ENCODE measurements at places on chromosomes 5 and 9.
A peak's percentile ranks its signal among the peaks of the same experiment; 100 is the strongest.

DNA sequence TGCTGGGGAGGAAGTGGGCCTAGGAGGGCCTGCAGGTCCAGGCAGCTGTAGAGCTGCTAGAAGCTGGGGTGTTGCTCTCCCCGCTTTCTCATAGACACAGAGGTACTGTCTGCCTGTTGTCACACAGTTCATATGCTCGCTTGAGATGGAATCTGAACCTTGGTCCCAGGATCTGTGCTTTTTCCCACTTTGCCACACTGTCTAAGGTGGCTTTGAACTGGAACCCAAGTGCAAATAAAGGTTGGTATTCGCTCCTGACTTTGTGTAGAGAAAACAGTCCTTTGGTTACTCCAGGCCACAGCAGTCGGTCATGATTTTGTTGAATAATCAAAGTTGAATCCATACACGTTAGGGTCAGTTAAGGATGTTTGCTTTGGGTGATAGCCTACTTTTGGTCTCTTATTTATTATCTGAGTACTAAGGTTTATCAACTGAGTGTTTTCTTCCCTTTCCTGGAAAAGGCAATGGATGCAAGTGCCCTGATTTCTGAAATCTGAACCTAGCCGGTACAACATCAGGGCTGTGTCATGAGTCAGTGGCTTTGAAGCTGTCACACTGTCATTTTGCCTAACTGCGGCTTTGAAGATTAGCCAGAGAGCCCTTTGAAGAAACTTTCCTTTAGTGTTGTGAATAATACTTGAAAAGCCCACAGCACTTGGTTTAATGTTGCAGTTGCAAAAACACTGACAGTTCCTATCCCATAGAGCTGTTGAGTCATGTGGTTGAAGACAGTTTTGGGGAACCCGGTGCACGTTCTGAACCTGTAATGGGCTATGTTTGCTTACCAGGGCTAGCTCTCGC, 41.3 kb downstream of the HABP4 start:
- no peak for DNase-seq

DNA sequence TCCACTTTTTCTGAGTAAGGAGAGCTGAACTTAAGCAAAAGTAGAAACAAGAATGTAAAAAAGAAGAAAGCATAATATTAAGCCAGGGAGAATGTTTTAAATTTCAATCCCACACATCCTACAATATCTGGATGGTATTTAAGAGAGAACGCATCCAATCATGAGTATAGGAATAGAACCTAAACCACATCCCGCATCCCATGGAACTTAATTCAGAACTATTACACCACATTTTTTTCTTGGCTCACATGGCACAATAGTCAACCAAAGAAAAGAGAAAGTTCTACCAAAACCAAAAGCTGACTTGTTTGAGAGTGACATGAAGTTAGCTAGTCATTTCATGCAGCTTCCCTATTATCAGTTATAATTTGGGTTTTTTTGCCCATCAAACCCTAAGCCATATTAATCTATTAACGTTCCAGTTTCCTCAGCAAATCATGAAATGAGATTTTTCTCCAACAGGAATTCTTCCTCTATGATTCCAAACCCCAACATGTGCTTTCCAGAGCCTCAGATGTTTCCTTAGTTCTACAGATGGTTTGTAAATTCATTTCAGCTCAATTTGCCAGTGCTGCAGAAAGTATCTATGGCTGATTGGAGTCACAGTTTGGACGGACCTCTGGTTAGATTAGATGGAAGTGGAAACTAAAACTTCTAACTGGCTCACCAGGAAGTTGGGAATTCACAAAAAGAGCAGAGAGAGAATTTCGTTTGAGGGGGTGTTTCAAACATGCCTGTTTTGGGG, 22.5 kb downstream of the ADAMTSL1 start:
- DNase-seq: no peak

GRCh38 chr5:132951897-132952296, 11.5 kb downstream of the AFF4 start:
- no peak for DNase-seq

DNA sequence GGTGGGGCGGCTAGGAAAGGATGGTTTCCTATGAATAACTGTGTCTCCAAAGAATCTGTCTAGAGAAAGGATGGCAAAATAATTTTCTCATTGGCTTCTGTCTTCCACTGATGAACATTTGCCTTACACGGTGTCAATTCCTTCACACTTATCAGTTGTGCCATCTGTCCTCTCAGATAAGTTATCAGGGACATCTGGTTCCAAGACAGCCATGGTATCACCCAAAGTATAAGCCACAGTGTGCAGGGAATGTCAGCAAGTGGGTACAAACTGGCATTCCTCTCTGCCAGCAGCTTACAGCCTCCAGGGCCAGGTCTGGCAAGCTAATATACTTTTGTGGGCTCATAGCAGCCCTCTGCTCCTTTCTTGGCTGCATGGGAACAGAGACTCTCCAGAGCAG, 1092.0 kb downstream of the EFNA5 start:
- no peak for DNase-seq

- DNase-seq: no peak
Observed at GRCh38 chr5:34886392-34887119, 28.7 kb downstream of the RAD1 start.

GRCh38 chr5:82855893-82856550, 221.2 kb downstream of the TMEM167A start:
- DNase-seq: no peak

- DNase-seq: no peak
Observed at GRCh38 chr5:144503123-144503522, 332.4 kb downstream of the KCTD16 start.

DNA sequence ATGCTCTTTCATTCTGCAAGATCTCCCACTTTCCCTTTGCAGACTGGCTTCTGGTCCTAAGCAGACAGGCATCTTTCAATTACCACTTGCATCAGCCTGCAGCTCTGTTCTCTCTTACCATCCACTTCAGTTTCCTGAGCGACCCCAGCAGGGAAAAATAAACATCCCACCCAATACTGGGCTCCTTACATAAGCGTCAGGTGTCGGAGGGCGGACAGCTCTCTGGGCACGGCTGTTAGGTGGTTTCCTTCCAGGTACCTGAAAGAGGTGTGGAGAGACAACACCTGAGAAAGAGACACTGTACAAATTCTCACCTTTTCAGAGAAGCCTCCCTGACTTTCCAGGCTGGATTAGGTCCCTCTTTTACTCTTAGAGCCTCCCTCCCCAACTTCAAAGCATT, 145.1 kb upstream of the PANK3 start:
- DNase-seq: no peak

DNA sequence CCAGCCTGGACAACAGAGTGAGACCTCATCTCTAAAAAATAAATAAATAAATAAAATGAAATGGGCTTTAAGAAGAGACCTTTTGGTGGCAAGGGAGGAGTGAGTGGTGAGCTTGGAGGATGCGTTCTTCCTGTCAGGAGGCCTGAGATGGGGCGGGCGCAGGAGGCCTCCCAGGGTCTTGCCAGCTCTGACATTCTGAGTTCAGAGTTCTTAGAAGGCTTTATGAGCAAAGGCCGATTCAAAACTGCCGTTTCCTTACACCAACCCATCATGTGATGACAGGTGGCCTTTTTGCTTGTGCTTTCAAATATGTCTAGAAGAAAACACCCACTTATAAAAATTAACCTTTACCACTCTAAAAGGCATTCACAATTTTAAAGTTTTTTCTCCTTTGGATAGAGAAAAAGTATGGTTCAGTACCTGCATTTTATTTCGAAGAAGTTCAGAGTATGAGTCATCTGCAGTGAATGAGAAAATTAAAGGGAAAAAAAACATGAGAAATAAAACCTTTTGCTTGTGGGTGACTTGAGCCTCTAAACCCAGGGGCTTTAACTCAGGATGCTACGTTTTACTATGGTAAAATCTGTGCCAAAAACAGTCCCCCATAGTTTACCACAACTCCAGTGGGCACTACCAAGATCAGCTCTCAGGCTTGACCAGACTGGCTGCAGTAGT, 157.4 kb upstream of the OTULINL start:
- DNase-seq: no peak

DNA sequence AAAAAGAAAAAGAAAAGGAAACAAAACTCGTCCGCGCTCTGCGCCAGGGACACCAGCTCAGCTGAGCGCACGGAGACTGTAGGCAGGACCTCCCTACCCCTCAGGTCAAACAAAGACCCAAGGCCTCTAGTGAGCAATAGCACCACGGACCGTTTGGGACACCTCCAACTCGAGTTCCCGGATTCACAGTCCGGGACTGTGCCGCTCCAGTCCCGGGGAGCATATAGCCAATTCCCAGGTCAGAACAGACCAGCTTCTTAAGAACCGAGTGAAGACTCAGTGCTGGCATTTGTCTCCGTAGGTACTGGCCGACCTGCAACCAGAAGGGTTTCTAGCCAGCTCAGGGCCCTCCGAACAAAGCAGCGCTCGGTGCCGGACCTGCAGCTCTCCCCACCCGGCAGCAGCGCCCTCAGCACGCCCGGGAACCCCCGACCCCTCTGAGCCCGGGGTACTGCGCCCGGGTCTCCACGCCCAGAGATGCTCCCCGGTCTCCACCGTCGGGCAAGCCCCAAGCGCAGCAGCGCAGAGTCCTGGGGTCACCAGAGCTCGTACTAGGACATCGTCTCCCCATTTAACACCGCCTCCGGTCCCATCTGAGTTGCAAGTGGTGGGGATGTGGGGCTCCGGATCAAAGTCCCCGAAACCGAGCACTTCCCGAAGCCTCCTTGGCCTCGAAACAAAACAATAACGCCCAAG, 591 bp downstream of the ABCA1 start:
- peak; percentile 76 for DNase-seq

- DNase-seq: no peak
Observed at GRCh38 chr5:74177961-74178360, 462.6 kb downstream of the ENC1 start.

- no peak for DNase-seq
Observed at GRCh38 chr9:96088510-96088909, 213.0 kb downstream of the ERCC6L2 start.

DNA sequence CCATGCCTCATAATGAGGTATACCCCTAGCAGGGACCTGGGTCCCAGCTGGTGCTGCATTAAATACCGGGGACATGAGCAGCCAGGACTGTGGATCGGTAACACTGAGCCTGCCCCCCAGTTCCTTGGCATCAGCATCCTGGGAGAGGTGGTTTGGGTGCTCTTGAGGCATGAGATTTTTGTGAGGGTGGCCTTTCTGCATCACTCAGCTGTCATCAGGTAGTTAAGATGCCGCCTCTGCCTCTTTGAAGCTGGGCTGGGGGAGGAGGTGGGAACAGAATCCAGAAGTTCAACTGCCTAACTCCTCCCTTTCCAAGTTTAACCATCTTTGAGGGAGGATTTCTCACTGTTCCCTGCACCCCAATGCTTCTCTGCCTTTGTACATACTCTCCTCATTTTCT, 112.7 kb downstream of the PDZD2 start:
- DNase-seq: no peak

DNA sequence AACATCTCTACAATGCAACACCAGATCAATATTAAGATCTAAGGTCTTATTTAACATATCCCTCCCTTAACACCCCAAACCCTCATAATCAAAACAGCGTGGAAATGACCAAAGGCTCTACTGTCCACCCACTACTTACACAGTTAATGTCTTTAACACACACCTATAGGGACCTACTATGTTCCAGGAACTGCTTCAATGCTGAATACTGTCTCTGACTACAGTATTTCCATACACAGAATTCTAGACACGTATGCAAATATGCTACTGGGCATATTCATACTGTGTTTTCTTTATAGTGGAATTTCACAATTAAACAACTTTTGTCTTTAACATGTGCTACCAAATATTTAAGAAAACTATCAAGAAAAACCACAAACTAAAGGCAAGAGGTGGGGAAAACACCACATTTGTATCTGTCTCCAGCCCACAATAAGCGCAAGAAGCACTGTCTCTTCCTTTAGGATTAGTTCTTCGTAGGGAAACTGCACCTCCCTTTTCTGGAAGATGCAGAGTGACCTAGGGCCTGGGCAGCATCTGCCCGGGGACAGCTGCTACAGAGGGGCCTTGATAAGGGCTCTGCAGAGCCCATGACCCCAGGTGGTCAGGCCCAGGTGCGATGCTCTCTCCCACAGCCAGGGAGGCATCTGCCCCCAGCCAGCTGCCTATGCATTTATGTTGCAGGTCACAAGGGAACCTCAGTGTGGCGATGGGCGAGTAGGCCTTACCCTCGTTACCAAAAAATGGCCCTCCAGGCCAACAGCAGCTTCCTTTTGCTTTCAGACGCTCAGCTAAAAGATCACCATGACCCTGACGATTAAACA, 55.2 kb downstream of the PSMB7 start:
- no peak for DNase-seq

DNA sequence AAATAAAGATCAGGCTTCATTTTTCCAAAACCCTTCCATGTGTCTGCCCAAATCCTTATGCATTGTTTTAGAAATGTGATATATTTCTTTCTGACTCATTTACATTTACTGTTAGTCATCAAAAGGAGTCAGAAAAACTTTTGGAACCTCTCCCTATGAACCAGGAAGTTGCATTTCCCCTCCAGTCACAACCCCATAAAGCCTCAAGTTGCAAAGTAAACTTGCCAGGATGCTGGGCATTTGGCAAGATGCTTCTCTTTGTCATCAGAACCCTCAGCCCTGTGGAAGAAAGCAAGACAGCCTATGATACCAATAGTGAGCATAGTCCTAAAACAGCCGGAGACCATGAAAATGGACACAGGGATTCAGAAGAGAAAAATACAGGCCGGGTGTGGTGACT, 84.2 kb downstream of the MUSK start:
- DNase-seq: no peak

DNA sequence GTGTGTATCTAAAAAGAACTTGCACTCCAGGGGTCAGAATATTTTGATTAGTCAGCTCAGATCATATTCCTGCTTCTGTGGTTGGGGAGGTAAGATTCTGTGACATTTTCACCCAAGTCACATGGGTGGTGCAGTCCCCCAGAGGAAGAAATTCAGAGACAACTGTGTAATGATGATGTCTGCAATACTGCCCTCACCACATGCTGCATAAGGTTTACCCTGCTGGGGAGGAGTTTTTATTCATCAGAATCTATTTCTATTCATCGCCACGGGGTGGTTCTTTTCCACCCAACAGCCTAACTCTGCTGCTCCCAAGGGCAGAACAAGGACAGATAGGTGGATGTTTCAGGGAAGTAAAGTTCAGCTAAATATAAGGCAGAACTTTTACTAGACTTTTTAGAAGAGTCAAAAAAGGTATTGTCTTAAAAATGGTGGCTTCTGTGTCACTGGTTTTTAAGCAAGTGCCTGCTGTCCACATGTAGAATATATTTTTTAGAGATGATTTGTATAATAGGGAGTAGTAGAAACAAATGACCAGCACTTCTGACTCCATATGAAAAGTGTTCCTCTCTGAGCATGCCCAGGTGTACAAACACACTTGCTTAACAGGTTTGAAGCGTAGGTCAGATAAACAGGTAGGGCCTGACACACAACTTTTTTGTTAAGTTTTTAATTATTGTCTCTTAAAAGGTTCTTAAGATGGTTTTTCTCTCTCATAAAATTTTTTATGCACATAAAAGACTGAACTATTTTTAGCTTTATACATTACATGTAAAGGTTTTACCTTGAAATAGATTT, 352.7 kb downstream of the LRRC70 start:
- no peak for DNase-seq

All from left forelimb (tissue), 1 donor.